ENCODE measurements at places on chromosomes 7 and 10. TPM values are rescaled to one million over a fixed set of nuclear protein-coding genes. Genes with fewer than 3 reads are reported as not detected.
A peak's percentile ranks its signal among the peaks of the same experiment; 100 is the strongest.

GRCh38 chr7:142796501-142797390, 26.0 kb downstream of the PRSS2 start:
- peak; percentile 84 for DNase-seq

- no peak for DNase-seq
Measured at GRCh38 chr7:130452951-130453350, 12.1 kb upstream of the CEP41 start.

- no peak for DNase-seq
Measured at GRCh38 chr7:51613911-51614357, 297.3 kb upstream of the COBL start.

- DNase-seq, result no peak
Measured at GRCh38 chr7:144407266-144407931, 3.9 kb upstream of the NOBOX start.

GRCh38 chr10:11304906-11305585, 287.4 kb downstream of the CELF2 start:
- no peak for DNase-seq

GRCh38 chr10:121284936-121285335, 313.3 kb downstream of the FGFR2 start:
- DNase-seq, result no peak

GRCh38 chr7:151132461-151133205, 34.9 kb downstream of the GBX1 start:
- no peak for DNase-seq

The UTF1 gene
- polyA plus RNA-seq, result 0.10 TPM

The GSTO2 gene
- polyA plus RNA-seq, result 0.99 TPM

The LEP gene
- 0.13 TPM for polyA plus RNA-seq
